Activated CD8-positive, alpha-beta memory T cell treated with anti-CD3 and anti-CD28 coated beads for 48 hours (primary cell): ENCODE measurements at places on chromosomes 2 and 18.

DNA sequence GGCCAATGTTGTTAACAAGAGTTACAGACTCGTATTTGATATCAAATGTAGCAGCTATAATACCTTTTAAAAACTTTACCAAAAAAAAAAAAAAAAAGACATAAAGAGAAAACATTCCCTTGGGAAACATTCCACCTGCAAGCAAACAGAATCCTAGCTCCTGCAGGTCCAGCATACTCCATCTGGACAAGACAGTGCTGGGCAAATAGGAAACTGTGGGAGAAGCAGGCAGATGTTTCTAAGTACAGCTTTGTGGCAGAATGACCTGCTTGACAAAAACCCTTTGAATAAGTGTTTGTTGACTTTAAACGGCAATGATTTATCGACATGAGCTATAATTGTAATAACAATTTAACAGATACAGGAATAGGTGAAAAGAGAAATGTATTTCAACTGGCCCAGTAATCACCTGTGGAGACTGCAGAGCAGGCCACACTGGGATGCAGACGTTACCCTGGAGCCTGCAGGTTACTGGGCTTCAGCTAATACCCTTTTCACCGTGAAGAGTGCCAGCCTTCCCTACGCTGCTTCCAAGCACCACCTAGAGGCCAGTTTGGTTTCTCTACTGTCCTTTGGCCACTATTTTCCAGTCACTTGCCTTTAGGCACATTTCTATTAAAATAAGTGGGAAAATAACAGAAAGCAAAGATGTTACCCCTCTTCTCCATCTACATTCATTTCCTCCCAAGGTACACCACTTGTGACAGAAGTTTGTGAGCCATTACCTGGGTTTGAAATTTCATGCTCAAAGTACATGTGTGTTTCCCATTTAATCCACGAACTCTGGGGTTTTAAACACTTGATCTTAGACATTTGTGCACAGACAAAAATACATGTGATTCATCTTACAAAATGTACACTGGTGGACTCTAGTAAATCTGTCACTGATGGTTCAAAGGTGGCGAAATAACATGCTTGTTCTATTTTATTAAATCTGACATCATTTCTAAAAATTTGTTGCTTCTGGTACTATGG, 96.9 kb upstream of the ZNF397 start:
- no peak for DNase-seq

DNA sequence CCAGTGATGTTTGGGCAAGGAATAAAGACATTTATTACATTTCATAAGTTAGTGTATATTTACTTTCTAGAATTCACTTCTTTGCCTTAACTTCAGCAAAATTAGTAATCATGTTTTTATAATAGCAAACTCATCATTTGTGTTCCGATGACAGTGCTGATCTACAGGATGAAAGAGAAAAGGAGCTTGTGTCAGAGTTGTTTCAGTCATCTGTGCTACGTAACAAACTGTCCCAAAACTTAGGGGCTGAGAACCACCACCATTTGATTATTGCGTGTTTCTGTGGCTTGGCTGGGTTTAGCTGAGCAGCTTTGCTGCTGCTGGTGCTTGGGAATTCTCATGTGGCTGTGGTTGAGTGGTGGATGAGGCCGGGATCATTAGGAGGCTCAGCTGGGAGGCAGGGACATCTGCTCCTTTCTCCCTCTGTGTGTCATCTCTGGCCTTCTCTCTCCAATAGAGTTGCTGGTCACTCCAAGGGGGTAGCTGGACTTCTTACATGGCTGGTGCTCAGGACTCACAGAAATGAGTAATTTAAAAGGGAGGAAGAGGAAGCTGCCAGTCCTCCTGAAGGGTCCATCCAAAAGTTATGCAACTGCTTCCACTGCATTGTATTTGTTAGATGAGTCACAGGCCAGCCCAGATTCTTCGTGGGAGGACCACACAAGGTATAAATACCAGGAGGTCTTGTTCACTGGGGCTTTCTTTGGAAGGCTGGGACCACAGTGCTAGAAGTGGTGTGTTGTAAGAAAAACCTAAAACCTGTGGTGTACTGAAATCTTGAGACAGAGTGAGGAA, 43.4 kb upstream of the HAAO start:
- DNase-seq: no peak

GRCh38 chr2:85255456-85255812, 72.4 kb downstream of the TGOLN2 start:
- no peak for DNase-seq

DNA sequence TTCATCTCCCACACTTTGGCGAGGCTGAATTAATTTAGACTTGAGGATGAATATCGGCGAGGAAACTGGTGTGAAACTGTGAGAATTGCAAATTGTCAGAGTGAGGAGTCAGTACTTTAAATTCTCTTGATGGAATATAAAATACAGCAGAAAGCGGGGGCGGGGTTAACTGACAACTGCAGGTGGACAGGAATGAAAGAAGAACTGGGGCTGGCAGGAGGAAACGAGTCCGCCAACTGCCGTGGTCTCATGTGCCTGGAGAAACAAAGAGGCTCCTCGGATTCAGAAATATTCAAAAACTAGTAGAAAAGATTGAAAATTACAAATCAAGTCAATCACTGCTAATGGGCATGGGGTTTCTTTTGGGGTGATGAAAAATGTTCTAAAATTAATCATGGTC, 44.3 kb downstream of the MOGAT1 start:
- no peak for DNase-seq

DNA sequence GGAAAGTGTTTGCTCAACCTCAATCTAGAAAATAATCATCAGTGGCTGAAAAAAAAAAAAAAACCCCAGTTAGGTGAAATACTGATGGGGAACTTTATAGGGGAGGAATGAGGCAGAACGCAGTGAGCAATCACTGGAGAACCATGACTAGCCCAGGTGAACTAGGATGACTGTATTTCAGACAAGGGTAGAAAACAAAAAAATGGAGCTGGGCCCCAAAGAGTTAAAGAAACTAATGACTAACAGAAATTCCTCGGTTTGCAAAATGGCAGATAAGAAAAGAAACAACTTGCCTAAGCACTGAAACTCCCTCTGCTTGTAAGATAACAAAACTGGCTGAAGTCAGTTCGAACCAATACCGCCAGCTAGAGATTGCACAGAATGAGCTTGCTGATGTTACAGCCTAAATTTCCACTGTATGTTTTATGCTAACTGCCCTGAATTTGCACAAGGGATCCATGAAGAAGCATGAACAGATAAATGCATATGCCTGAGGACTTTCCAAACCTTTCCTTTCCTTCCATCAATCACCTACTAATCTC, 245.9 kb downstream of the METTL4 start:
- DNase-seq: no peak

GRCh38 chr2:50863856-50864255, 168.1 kb downstream of the NRXN1 start:
- DNase-seq: no peak

- DNase-seq: no peak
Observed at GRCh38 chr2:230742781-230743180, 30.1 kb downstream of the CAB39 start.
